ENCODE measurements at places on chromosomes 6 and 20.
A peak's percentile ranks its signal among the peaks of the same experiment; 100 is the strongest.

- no peak for DNase-seq
Measured at GRCh38 chr6:156150391-156150790, 626.8 kb upstream of the ARID1B start.

DNA sequence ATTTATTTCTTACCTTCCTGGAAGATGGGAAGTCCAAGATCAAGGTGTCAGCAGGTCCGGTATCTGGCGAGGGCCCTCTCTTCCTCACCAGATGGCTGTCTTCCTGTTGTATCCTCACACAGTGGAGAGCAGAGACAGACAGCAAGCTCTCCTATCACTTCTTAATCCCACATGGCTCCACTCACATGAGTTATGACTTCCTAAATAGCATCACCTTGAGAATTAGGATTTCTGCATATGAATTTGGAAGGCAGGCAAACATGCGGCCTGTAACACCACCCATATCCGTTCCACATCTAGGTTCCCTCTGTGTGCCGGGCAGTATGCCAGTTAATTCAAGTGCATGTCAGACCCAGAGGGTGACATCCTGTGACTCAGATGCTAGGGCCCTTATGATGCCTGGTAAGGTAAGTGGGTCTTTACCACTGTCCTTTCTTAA, 2.1 kb downstream of the RAET1E start:
- no peak for DNase-seq

GRCh38 chr6:161058741-161059140, 67.2 kb downstream of the MAP3K4 start:
- DNase-seq: no peak

DNA sequence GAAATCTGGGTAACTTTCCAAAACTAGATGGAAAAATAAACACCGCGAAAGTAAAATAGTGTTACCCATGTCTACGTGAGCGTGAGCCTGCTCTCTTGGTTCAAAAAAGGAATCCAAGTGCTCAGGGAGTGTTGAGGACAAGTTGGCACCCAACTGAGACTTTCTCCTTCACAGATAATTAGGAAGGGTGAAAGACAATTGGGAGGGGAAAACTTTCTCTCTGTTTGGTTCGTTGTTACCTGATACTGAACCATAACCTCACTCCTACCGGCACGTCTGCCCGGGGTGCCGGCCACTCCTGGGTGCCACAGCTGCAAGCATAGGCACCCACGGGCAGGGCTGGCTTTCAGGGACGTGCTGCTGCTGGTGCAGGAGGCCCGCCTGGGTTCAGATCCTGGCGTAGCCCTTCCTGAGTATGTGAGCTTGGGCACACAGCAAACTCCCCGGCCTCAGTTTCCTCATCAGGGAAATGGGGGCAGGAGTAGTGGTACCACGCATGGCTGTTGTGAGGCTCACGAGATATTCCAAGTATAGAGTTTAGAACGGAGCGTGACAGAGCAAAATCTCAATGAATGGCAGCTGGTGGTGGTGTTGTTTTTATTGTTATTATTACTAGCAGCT, 38.2 kb upstream of the PMEPA1 start:
- no peak for DNase-seq

- no peak for DNase-seq
Measured at GRCh38 chr6:168450917-168451316, 9.9 kb downstream of the SMOC2 start.

DNA sequence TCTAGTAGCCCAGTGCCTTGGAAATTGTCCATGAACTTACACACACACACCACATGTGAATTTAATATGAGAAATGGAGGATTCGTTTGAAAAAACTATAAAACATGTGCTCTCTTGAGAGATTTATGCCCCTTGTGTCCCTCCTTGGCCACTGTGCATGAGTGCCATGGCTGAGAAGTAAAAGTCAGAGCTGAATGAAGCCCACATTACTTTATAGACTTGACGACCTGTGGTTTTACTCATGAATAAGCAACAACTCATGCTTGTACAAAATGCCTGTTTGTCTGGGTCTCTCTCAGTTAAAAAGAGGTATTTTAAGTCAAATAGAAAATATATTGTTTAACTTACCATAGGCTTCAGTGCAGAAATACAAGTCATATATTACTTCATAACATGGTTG, 102.7 kb downstream of the KCNQ5 start:
- DNase-seq: no peak

GRCh38 chr20:36493801-36494114, 47.6 kb upstream of the MYL9 start:
- no peak for DNase-seq

- DNase-seq: peak; percentile 43
Measured at GRCh38 chr6:11043961-11044711, at the start of gene ELOVL2. TSS of gene ELOVL2 (minus strand) at chr6:11044305. CDS start at chr6:11044230, 75 bp downstream.

DNA sequence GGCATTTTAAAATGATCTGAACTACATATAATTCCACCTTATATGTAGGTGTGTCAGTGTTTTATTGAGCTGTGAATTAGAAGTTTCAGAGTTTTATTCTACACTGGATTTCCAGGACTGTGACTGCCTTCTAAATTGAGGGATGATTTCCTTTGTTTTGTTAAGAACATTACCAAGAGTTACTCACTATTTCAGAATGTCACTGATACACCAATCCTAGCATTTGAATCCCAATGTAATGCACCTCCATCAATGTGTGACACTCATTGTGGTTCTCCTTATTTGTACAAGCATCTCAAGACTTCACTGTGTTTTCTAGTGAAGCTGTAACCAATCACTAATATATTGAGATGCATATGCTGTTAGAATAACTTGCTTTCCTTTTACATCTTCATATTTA, 86.8 kb downstream of the PLCB1 start:
- no peak for DNase-seq

DNA sequence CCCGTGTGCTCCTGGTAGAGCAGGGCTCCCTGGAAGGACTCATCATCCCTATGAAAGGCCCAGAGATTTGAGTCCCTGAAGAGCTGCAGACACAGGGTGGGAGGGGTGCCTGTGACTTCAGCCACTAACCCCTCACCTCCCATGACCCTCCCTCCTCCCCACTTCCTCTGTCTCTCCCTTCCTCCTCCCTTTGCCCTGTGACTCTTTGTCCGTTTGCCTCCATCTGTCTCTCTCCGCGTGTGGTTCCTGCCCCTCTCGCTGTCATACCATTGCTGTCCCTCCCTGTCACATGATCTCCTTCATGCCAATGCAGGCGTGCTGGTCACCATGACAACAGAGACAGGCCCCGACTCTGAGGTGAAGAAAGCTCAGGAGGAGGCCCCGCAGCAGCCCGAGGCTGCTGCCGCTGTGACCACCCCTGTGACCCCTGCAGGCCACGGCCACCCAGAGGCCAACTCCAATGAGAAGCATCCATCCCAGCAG, 19.0 kb downstream of the EPB41L1 start:
- no peak for DNase-seq

GRCh38 chr6:160990847-160991405, 643 bp upstream of the MAP3K4 start:
- no peak for DNase-seq

DNA sequence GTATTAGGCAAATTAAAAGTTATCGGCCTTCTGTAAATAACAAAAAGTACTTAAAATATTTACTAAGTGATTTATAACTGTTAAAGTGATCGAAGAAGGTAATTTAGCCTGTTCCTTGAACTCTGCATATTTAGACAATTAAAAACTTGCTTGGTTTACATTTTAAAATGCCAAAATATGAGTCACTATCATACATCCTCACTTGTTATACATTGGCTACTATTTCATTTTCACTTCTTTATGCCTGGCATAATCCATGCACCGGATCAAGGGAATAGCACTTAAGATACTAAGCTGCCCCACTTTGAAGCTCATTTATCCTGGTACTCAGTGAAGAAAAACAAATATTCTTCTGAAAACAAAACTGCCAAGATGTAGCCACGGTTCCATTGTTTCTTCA, 344.6 kb downstream of the UBE3D start:
- DNase-seq: no peak

DNA sequence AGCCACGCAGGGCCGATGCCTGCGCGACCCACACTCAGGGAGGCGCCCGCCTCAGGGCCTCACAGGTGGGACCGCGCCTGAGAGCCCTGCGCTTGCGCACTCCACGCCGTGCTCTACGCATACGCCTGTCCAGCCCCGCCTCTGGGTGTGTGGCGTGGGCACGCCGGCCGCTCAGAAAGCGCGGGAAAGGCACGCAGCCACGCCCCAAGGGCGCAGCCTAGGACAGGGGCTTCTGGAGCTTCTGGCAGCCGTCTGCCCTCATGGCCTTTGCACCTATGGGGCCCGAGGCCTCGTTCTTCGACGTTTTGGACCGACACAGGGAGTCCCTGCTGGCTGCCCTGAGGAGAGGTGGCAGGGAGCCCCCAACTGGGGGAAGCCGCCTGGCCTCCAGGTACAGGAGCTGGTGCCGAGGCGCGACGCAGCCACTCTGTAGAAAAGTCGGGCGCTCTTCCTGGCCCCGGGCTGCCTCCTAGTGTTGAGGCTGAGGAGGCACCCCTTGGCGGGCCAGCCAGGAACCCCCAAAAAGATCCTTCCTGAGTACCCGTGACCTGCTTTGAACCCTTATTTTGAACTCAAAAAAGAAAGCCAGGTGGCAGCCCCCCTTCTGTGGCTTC, at the start of gene SPO11:
SPO11 (plus strand) TSS at position 196 of the 614 bp plus-strand sequence; CDS start at position 261, 65 bp downstream.
- no peak for DNase-seq

- DNase-seq: no peak
Measured at GRCh38 chr6:11601776-11602605, 64.4 kb downstream of the TMEM170B start.

DNA sequence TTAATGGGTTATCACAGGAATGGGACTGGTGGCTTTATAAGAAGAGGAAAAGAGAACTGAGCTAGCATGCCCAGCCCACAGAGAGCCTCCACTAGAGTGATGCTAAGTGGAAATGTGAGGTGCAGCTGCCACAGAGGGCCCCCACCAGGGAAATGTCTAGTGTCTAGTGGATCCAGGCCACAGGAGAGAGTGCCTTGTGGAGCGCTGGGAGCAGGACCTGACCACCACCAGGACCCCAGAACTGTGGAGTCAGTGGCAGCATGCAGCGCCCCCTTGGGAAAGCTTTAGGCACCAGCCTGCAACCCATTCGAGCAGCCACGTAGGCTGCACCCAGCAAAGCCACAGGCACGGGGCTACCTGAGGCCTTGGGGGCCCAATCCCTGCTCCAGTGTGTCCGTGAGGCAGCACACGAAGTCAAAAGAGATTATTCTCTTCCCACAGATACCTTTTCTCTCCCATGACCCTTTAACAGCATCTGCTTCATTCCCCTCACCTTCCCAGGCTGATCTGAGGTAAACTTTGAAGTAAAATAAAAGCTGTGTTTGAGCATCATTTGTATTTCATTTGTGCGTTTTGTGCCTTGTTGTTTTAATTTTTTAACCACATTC, 4.4 kb downstream of the HLA-E start:
- DNase-seq: no peak

GRCh38 chr20:25407311-25408169, at the start of gene GINS1:
TSS of gene GINS1 (plus strand) at chr20:25407673. CDS start at chr20:25407821, 148 bp downstream.
- peak; percentile 86 for DNase-seq

DNA sequence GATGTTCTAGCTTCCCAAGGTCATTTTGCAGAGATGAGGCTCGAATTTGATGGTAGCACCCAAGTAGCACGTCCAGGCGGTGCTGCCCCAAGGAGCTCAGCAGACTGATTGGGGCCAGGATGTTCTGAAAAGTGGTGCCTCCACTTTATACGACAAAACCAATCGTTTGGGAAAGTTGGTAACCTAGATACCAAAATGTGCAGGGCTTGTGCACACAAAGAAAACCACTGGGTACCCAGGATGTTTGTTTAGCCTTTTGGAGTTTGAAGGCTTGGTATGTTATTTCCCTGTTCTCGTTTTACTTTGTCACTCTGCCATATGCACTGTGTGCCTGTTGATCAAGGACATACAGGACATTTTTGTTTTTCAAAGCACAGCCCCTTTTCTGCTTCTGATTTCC, 40.7 kb upstream of the PBOV1 start:
- DNase-seq: no peak

DNA sequence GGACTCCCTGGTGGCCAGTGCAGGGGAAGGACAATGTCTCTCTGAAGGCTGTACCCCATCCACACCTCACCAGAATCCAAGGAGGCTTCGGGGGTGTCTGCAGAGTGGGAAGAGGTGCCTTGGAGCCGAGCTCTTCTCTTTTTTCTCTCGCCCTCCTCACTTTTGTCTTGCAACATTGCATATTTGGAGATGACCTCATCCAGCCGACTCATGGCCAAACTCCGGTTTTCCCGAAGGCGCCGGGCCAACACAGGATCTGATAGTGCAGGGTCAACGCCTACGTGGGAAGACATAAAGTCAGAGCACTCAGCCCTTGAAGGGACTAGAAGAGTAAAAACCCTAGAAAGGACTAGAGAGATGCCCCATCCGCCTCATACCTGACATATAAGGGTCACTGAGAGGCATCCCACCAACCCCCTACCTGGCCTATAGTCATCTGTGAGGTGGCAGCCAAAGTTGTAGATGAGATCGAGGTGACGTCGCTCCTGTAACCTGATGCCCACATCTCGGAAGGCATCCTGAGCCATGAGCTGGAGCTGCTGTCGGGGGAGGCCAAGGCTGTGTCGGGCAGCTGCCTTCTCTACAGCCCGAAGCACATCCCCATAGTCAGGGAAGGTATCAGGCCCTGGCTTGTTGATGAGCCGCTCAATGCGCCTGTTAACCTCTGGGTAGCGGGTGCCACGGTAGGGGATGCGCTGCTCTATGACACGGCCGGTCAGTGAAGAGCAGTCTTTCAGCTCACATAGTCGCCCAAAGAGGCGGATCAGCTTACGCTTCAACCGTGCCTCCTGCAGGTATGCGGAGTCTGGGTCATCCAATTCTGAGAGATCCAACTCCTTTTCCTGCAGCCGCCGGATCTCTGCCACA, 3.0 kb upstream of the ZBTB22 start:
- DNase-seq: no peak

DNA sequence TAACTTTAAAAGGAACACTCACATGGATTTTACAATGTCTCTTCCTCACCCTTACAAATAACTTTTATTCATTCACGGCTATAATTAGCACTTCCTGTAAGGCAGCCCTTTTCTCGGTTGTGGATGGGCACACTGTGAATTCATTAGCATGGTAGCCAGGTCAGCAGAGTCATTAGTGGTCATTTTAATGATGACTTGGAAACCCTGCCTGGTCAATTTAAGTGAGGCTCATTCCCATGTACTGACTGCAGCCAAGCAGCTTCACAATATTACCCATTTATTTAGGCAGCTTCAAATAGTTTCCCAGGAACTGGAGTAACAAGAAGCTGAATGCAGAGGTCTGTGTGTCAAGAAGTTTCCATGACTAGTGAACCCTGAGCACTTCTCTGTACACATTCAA, 248.8 kb downstream of the KHDC1L start:
- no peak for DNase-seq

DNA sequence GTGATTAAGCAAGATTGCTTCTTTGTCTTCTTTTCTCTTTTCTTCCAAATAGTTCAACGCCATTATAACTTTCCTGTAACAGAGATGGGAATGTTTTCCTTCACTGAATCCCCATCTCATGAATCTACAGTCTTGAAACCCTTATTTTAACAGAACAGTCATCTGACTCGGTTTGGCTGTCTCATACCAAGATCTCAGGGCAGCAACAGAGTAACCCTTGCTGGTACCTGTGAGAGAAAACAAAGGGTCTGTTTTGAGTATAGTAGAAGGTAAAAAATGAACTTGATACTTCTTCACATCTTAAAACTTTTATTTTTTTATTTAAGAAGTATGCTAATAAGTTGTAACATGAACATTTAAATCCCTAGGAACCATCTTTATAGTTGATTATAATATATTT, 19.6 kb upstream of the DSE start:
- no peak for DNase-seq
